ENCODE measurements at places on chromosomes 16 and 17. TPM values are rescaled to one million over a fixed set of nuclear protein-coding genes. Genes with fewer than 3 reads are reported as not detected.
A peak's percentile ranks its signal among the peaks of the same experiment; 100 is the strongest.

GRCh38 chr17:47989700-47990099 lies 18.8 kb downstream of the CDK5RAP3 start:
- no peak for DNase-seq

DNA sequence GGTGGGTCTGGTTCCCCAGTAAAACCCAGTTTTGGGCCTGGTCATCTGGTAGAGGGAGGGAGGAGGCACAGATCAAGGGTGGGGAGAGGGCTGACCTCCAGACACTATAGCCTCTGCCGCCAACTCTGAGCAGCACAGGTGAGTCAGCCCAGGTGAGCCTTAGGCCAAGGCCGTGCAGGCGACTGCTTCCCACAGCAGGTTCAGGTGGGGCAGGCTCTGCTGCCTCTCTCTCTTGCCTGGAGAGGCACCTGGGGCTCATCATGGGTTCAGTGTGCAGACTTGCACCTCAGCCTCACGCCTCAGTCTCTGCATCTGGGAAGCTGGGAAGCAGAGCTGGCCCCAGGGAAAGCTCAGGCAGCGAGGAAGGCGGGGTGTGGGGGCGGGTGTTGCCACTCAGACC lies 37.8 kb upstream of the IL34 start:
- no peak for DNase-seq

DNA sequence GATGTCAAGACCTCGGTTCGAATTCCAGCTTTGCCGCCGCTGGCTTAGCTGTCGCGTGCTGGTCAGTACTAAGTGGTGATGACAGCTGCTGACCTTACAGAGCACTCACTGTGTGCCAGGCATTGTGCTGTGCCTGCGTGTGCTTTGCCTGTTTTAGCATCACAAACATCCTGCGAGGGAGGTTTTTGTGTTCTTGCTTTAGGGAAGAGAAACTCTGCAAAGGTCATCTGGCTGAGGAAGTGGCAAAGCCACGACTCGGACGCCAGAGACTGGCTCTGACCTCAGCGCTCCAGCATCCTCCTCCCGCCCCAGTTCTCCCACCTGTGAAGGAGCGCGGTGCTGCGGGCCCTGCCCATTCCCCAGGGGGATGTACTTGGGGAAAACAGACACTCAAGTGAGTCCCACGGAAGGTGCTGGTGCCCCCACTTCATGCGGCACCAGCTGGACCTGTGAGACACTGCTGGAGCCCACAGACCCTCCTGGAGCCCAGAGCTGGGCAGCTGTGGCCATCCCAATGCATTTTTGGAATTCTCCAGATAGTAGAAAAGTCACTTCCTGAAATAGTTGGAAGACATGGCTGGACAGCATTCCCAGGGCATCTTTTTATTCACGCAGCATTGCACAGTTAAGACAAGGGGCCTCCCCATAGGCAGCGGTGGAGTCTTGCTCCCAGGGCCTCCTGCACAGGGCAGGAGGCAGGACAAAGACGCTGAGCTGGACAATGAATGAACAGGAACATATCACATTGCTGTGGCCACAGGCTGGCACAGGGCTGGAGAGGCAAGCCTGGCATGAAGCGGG lies 20.0 kb upstream of the HERPUD1 start:
- no peak for DNase-seq

- DNase-seq: no peak
These were observed 395.2 kb upstream of the TOM1L1 start for GRCh38 chr17:54505404-54505803.

- DNase-seq: no peak
These were observed at the start of gene SLC5A11 for GRCh38 chr16:24845726-24846547. TSS of gene SLC5A11 (plus strand) at chr16:24845963. CDS start at chr16:24858644, 12,681 bp downstream.

DNA sequence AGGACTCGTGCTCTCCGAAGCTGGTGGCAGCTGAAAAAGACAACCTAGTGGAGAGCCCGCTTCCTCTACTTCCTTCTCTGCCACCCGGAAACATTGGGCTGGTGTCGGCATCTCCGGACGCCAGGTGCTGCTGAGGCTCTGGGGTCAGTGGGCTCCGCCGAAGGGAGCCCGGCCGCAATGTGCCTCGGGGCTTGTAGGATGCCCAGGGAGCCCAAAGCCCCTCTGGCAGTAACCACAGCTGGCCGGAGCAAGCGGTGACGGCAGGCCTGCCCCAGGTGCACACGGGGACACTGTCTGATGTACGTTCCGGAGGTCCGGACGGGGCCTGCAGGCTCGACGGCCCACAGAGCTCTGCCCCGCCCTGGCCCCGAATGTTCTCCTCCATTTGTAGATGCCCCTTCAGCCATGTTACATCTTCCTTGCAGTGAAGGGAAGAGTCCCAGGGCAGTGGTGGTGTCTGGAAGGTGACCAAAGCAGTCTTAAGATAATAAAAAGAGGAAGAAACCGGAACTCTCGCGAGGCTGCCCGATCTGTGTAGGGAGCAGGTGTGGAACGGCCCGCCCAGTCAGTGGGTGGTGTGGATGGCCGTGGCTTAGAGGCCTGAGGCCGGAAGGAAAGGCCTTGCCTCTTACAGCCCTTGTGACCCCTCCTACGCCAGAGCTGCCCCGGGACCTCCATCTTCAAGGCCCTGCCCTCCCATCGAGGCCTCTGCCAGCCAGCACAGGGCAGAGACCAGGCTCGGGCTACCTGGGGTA lies 22.6 kb downstream of the NDUFAF8 start:
- no peak for DNase-seq

- DNase-seq: no peak
These were observed 30.8 kb downstream of the ADCY9 start for GRCh38 chr16:4085405-4085970.

GRCh38 chr17:51260237-51261023 lies at the start of gene UTP18:
TSS of gene UTP18 (plus strand) at chr17:51260546. CDS start at chr17:51260585, 39 bp downstream.
- DNase-seq: peak; percentile 87

DNA sequence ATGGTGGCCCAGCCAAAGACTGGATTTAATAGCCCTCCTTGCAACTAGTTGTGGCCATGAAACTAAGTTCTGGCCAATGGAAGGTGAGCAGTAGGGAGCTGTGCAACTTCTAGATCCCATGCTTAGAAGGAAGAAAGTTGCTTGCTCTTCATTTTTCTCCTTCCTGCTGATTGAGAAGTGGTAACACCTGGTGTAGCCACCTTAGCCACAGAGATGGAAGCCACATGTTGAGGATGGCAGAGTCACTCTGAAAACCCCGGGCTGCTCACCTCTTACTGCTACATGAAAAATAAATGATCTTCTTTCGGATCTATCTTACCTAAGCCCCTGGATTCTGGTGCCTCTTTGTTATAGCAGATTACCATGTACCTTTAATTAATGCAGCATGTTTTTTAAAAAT lies 10.3 kb upstream of the ATP5MC1 start:
- no peak for DNase-seq

DNA sequence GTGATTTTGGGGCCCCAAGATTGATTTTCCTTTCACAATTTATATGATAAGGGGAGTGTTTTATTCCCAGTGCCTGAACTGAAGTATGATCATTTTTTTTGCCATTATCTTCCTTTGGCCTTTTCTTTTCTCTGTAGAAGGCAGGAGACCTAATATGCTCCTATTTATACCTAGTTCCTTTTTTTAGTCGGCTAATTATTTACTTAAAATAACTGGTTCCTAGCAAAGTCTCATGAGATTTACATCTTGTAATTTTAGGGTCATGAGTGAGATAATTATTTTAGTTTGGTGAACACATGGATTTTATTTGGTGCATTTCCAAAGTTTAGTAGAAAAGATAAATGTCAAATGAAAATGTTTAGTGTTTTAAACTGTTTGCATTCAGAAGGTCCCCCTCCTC lies 24.8 kb downstream of the SEC14L1 start:
- no peak for DNase-seq

- DNase-seq: no peak
These were observed 21.1 kb downstream of the NARF start for GRCh38 chr17:82479602-82480001.

DNA sequence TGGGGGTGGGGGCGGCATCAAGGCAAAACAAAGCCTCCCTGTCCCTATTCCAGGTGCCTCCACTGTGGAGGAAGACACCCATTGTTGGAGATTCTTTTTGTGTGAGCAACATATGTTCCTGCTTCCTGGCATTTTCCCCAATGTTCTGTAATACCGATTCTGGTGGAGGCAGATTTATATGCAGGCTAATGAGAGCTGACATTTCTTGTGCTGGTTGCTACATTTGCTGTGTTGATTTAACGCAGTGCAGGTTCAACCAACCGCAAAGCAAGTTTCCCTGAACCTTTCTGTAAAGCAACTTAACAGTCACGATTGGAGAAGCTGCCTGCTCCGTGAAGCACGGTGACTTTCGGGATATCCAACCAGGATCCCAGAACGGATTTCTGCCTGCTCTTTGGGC lies 260.5 kb downstream of the CBLN1 start:
- no peak for DNase-seq

- no peak for DNase-seq
These were observed 669.3 kb downstream of the WWOX start for GRCh38 chr16:78768718-78769117.

- no peak for DNase-seq
These were observed 42.6 kb downstream of the CFAP20 start for GRCh38 chr16:58086381-58087208.

DNA sequence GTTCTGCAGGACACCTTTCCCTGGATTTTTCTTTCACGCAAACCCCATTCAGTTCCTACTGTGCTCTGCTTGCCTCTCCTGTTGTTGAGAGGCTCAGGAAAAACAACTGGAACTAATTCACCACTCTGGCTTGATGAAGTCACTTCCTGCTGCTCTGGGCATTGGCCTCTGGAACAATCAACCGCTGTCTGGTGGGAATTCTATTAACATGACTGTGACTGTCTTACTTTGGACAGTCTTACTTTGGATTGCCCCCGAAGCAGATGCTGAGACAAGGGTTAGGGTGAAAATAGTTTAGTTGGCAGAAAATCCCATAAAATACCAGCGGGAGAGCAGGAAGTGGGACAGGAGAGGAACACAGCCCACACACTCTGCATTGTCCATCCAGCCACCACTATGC lies 90.0 kb upstream of the HSBP1 start:
- no peak for DNase-seq

DNA sequence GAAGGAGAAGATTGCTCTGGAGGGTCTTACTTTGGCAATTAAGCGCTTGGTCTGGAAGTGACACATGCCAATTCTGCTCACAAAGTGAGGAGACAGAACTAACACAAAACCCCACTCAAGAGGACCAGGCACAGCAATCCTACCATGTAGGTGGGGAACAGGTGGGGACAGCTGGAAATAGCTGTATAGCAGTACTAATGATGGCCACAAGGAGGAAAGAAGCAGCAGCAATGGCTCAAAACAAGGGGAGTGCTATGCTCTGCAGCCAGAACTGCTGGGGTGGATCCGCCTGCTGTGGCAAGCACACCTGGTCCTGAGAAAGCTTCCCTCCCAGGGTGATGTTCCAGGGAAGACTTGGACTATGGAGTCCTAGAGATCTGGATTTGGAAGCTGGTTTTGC lies 17.0 kb upstream of the TMEM132E start:
- DNase-seq: no peak

DNA sequence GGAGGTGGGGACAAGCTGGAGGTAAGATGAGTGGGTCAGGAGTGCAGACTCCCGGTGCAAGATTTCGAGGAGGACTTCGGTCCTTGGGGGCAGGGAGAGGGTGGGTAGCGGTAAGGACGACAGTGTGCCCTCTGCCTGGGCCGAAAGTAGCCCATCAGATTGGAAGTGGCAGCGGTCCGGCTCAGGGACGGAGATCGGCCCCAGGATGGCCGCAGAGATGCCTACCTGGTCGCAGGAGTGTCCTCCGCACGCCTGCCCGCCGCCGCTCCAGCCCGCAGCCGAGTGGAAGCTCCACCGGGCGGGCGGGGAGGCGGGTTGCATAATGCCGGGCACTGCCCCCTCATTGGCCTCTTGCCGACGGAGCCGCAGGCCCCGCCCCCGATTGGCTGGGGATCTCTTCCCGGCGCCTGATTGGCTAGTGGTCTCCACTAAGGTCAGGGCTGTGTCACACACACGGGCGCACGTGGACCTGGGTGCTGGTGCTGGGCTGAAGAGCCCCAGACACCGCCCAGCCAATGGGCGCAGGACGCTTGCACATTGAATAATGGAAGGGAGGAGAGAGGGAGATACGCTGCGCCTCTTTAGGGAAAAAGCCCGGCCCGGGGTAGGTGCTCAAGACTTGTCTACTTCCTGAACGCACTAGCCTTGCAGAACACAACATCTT lies at the start of gene PER1:
Gene PER1 (minus strand): TSS at position 293 of the 664 bp plus-strand sequence. CDS start 1,698 bp downstream, outside the sequence.
- DNase-seq: peak; percentile 97

DNA sequence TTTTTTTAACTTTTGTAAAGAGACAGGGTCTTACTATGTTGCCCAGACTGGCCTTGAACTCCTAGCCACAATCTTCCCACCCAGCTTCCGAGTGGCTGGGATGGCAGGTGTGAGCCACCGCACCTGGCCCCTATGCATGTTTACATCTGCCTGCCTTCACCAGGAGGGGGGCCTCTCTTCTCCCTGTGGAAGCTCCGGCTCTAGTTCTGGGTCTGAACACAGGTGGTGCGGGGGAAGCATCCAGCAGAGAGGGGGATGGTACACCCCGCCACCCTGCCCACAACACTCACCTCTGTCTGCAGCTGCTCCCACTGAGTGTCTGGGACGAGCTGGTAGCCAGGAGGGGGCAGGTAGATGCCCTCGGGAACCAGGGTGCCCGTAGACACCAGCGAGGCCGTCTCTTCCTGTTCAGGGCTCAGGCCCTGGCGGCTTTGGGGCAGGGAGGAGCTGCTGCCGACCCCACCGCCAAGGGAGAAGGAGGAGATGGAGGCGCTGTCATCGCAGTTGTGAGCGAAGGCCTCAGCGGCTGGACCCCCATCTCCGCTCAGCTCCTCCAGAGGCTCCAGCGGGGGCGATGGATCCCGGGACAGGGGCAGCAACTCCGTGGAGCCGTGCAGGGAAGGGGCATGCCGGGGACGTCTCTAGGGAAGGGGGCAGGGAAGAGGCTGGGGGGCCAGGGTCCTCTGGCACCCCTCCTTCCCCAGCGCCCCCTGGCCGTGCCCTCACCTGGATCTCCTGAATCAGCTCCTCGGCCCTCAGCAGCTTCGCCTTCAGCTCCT lies 10.9 kb downstream of the RABEP2 start:
- DNase-seq: no peak

- DNase-seq: no peak
These were observed 39.8 kb upstream of the TMC5 start for GRCh38 chr16:19377864-19378263.

DNA sequence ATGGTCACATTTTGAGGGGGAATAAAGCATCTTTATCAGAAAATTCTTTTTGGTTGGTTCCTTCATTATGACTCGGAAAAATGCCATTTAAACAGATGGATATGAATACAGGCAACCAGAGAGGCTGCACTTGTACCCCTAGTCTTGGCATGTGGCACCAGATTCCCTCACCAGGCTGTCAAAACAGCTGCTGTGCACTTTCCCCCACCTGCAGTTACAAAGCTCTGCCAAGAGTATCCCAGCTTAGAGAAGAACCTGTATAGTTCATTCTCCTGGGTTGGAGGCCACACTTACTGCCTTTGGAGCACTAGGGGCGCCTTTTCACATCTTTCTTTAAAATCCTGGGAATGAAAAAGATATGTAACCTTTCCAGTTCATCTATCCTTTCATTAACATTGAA lies 190.3 kb downstream of the KIF2B start:
- no peak for DNase-seq

GRCh38 chr17:47618410-47618809 lies 31.3 kb upstream of the KPNB1 start:
- DNase-seq: no peak

The LITAF gene
- total RNA-seq: 67.9 TPM

The SDR42E2 gene
- not detected for total RNA-seq

The SP6 gene
- total RNA-seq: 0.63 TPM

The CD300LB gene
- total RNA-seq: not detected

The ARHGAP23 gene
- total RNA-seq: 64.2 TPM
